ENCODE measurements at places on chromosomes 7 and 10.

DNA sequence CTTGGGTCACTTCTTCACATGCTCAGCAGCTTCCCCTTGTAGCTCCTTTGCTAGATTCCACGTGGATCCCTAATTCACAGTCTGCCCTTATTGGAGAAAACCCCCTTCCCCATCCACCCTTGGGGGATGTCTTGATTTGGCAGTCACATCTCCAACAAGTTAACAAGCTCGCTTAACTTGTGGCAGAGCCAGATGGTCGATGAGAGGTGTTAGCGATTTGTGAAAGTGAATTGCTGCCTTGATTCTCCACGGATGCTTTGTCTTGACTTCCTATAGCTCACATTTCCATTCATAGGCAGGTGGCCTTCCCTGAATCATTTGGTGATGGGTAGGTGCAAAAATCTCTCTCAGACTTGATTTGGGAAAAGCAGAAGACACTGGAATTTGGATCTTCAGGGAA lies 387.9 kb downstream of the TCERG1L start:
- DNase-seq, result no peak

DNA sequence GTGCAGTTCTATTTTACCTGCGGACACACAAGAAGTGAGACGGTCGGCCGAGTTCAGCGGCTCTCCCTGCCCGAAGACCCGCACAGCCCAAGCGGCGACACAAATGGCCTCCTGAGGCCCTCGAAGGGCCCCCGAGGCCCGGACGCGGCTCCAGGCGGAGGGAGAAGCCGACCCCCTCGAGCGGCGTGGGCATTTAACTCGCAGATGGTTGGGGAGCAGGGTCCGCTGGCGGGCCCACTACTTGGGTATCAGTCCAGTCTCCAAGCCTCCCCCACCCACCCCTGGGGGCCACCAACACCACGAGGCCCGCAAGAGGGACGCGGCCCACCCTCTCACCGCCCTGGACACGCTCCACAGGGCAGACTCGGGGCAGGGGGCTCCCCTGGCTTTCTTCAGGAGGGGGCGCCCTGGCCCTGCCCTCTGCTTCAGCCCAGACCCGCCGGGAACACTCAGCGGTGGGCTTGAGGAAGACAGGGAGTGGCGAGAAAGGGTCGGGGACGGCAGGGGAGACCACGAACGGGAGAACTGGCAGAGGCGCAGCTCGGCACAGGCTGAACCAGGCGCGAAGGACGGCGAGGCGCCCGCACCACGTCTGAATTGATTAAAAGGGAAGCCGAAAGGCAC lies 1.7 kb downstream of the IGF2BP3 start:
- no peak for DNase-seq

GRCh38 chr10:72328045-72328828 lies 26.5 kb downstream of the DNAJB12 start:
- no peak for DNase-seq

GRCh38 chr10:99560277-99561126 lies 27.8 kb downstream of the NKX2-3 start:
- no peak for DNase-seq

DNA sequence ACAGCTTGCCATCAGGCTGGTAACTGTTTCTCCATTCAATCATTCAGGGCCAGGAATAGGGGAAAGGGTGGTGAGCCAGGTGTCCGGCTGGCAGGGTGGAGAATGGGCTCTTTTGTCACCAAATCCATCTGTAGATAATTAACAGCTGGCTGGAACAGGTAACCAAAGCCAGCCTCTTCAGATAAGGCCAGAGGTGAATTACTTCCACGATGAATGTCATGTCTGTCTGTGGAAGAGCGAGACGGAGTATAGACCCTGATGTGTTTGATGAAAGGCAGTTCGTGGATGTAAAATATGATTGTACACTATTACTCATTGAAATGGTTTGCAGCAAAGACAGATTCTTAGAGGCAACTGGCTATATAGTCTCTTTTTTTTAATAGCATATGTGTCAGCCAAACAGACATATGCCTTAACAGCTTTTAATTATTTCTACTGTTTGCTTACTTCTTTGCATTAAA lies 149.8 kb downstream of the KLF6 start:
- DNase-seq, result no peak

DNA sequence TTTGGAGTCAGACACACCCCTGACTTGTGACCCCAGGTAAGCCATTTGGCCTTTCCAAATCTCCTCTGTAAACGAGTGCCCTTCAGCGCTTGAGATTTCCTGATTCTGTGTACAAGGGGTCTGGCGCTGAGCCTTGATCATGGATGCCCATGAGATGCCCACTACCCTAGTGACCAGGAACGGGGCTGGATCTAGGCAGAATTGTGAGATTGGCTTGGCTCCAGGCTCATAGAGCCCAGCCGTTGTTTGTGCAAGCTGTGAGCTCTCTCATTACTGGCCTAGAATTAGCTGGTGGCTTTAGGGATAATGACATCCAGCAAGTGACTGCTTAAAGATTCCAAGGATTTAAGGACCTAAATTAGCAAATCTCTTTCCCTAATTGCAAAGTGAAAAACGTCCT lies 84.9 kb downstream of the CAMK1D start:
- DNase-seq, result peak; percentile 9

DNA sequence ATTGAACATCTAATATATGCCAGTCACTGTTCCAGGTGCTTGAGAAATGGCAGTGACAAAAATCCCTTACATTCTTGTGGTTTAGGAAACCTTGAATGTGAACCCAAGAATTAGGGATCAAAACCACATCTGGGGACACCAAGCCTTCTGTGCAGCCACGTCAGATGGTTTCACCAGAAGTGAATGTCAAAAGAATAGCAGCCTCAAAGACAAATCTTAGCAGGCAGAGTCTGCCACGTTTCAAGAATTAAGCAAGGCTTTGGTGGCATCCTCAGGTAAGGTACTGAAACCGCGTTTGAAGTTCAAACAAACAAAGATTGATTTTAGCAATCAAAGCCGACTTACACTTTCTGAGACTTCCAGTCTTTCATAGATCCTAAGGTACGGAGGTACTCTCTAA lies 225.5 kb upstream of the GNAI1 start:
- no peak for DNase-seq

GRCh38 chr10:2989292-2989947 lies 77.9 kb upstream of the PFKP start:
- no peak for DNase-seq

GRCh38 chr7:156519070-156519469 lies 121.5 kb upstream of the RNF32 start:
- DNase-seq, result no peak
